Glutamatergic neuron (in vitro differentiated cells): ENCODE measurements at places on chromosomes 13 and 19. TPM values are rescaled to one million over a fixed set of nuclear protein-coding genes. Genes with fewer than 3 reads are reported as not detected.

DNA sequence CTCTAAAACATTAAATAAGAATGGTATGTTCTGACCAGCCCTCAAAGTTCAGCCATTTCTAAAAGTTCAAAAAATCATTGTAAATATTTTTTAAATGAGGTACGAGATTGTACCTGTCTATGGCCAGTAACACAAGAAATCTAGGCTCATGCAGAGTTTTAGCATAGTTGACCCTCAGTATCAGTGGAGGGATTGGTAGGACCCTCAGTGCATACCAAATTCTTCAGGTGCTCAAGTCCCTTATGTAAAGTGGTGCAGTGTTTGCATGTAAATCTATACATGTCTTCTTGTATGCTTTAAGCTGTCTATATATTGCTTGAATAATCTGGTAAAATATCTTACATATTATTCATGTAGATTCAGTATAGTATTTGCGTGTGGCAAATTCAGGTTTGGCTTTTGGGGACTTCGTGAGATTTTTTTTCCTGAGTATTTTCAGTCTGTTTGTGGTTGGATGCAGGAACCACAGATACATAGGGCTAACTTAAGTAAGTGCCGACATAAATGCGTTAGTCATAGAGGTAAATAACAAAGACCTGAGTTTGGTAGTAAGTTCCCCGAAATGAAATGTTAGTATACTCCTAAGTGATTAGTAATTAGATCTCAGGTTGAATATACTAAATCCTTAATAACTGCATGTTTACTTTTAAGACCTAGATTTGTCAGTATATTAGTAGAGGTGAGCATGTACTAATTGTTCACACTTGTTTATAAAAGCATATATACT lies 7.8 kb downstream of the MIR17HG start:
- no peak for DNase-seq
- no peak overlapping the region for H3K4me3 ChIP-seq
- H3K36me3 ChIP-seq = no peaks in the 10 kb centered on the region
- no peaks in the 10 kb centered on the region for H3K27me3 ChIP-seq
- peaks cover 17% of the 10 kb centered on the region for H3K4me1 ChIP-seq

Gene GJB2
- total RNA-seq = not detected

DNA sequence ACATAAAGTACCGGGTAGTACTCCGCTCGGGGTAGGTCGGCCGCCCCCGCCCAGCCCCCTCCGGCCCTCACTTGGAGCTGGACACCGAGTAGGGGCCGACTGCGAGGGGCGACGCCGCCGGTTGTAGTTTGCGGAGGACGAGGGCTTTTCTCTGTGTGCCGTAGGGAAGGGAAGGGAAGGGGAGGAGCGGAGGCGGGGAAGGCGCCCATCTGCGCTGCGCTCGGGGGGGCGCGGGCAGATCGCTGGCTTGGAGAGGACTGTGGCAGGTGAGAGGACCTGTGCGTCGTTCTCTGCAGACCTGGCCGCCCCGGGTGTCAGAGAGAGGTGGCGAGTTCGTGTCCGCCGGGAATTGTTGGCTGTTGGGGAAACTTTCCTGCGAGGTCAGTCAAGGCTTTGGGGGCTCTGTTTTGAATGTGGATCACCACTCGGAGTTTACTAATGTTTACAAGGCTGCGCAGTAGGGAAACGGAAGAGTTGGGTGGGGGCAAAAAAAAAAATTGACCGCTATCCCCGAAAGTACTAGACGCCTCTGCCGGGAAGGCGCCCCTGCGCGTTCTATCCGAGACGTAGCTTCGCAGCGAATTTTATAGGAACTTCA lies 1.4 kb downstream of the ING1 start:
- H3K4me3 ChIP-seq = peak overlapping the region; percentile 97
- peak; percentile 67 for DNase-seq
- peaks cover 7% of the 10 kb centered on the region for H3K4me1 ChIP-seq
- H3K36me3 ChIP-seq = no peaks in the 10 kb centered on the region

GRCh38 chr13:30153545-30154426 lies 153.6 kb downstream of the KATNAL1 start:
- H3K36me3 ChIP-seq = no peaks in the 10 kb centered on the region
- DNase-seq = no peak
- peak overlapping the region; percentile 53 for H3K27ac ChIP-seq
- H3K27me3 ChIP-seq = peaks cover 8% of the 10 kb centered on the region
- H3K4me3 ChIP-seq = no peak overlapping the region

GRCh38 chr13:94269557-94269956 lies 209.9 kb downstream of the DCT start:
- no peaks in the 10 kb centered on the region for H3K4me1 ChIP-seq
- no peaks in the 10 kb centered on the region for H3K36me3 ChIP-seq
- H3K4me3 ChIP-seq = no peak overlapping the region
- DNase-seq = no peak
- no peak overlapping the region for H3K27ac ChIP-seq

- H3K27ac ChIP-seq = no peak overlapping the region
- no peaks in the 10 kb centered on the region for H3K4me1 ChIP-seq
- H3K4me3 ChIP-seq = no peak overlapping the region
- peaks cover 3% of the 10 kb centered on the region for H3K36me3 ChIP-seq
- H3K27me3 ChIP-seq = peaks cover 3% of the 10 kb centered on the region
Observed at GRCh38 chr13:106623799-106624460, 56.0 kb upstream of the ARGLU1 start.
